GM03348 (cell line): ENCODE measurements at places on chromosomes 2 and 18.
A peak's percentile ranks its signal among the peaks of the same experiment; 100 is the strongest.

DNA sequence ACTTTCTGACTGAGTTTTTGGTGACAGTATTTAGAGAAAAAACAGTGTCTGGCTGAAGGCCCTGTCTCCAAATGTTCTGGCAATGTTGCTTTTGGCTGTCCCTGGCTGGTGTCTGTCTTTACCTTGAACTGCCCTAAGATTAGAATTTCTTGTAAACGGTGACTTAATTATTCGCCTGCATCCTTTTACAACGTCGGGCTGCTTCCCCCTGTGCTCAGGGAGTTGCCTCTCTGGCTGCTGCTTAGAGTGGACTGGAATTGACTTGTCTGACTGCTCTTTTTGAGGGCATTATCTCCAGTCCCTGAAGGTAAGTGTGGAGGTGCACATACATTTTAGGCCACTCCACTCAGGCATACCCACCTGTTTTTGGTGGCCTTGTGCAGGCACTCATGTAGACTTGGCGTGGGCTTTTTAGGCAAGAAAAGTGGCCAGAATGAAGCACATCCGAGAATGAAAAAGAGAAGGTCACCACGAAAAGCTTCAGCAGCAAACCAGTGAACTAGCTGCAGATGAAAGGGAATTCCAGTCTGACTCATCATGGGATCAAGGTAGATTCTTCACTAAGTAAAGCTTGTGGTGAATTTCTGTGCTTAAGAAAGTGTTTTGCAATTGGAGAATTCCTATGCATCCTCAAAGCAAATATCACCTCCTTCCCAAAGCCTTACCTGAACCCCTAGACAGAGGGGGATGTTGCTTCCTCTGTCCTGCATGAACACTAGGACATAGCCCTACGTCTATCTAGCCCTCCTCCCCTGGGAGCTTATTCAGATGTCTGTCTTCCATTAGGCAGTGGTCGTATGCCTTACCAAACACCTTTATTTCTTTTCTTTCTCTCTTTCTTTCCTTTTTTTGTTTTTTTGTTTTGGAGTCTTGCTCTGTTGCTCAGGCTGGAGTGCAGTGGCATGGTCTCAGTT, 230.3 kb upstream of the TRIB2 start:
- DNase-seq, result no peak

- DNase-seq, result peak; percentile 24
These were observed 627 bp downstream of the RNF25 start for GRCh38 chr2:218671097-218671653.

- peak; percentile 33 for DNase-seq
These were observed 407.8 kb upstream of the CDH2 start for GRCh38 chr18:28584731-28585130.

DNA sequence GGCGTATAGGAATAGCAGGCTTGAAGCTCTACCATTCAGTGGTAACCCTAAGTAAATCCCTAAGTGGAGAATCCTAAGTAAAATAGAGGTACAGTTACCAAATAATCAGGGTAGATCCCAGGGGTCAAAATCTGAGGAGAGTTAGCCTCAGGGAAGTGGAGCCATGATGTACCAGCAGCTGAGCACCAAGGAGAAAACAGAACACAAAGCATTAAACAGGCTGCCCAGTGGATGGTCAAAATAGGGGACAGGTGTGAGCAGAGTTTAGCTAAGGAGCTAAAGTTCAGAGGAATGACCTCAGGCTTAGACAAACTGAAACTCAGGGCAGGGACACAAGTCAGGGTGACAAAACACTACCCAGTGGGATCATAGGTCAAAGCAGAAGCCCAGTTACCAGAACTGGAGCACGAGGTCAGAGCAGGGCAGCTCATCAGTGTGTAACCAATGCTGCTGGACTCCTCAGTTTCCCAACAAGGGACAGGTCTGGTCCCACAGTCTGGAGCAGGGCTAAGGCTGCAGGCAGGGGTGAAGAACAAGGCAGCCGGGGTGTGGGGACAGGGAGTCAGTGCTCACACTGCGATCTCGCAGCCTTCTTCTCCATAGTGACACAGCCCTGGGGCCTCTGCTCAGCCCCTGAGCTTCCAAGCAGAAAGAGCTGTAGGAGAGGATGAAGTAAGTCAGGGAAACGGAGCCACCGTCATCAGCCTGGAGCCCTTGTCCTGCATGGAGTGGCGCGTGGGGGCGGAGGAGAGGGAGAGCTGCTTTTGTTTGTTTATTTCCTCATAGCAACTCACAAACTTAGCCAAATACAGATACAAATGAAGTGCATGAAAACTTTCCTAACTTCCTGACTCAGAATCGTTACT, 264.0 kb downstream of the MREG start:
- DNase-seq, result peak; percentile 60

DNA sequence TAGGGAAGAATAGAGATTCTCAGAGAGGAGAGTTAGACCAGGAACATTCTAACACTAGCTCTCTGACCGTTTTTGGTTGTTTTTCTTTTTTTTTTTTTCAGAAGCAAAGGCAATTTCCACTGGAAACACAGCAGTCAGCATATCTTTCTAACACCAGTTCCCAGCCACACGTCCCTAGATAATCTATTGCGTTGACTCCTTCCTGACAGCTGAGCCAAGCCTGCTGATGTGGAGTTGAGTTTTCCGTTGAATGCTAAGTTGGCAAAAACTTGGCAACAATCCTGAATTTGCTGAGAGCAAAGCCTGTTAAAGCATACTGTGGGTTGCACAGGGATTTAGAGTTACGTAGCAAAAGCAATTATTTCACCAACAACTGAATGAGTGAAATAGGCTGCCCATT, 19.3 kb downstream of the GAD1 start:
- no peak for DNase-seq

- DNase-seq, result no peak
These were observed 1269.7 kb upstream of the ZEB2 start for GRCh38 chr2:145789636-145790035.

DNA sequence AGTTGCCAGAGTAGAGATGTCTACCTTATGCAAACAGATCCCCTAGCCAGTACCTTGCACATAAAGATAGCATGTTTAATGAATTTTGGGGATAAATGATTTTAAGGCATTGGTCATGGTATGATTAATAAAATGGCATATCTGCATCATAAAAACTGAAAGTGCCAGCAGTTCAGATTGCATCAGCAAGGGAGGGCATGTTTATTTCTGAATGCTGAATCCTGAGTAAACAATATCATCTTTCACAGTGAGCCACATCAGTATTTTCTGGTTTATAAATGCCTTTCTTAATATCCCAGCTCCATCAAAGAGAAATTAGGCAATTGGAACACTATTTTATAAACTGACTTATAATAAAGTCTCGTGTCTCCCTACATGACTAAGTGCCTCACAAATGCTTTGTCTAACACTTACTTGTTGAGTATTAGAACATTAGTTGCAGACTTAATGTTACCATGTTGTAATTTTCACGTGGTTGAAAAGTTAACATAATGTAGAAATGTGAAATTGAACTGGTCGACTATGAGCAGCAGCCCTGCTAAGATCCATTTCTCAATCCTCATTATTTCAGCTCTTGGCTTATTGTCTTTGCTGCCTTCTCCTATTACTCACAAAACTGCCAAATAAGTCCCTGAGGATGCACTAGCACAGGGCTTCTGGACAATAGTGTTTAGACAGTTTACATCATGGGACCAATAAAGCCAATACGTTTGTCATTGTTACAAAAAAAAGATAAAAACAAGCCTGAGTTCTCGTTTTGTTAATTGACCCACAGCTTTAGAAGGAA, 48.0 kb downstream of the LANCL1 start:
- DNase-seq, result no peak

- DNase-seq, result no peak
These were observed 1.5 kb downstream of the EPB41L5 start for GRCh38 chr2:120014226-120014980.

DNA sequence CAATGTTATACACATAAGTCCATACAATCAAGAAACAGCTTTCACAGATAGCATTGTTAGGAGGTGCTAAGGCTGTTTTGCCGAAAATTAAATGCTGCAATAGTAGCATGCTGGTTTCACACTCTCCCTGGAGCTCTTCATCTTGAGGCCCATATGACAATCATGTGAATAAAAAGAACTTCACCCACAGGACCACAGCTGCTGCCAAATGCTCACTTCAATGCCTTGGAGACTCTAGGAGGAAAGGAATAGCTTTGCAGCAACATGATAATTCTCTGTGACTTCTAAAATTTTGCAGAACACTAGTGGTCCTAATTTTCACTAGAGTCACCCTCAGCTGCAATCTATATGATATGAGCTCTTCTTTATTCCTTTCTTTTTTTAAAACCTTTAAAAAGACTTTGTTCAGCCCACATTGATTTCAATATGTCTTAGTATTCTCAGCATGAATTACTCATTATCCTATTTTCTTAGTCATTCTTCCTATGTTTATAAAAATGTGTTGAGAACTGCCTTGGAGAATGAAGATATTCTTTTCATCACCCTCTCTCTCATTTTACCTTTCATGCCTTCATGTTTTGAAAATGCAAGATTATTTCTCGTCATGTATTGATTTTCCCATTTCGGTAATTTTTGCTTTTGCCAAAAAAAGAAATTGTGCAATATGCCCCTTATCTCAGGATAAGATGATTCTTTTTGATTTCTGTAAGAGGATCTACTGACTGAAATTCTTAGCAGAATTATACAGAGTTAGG, 108.2 kb downstream of the PDE1A start:
- DNase-seq, result peak; percentile 8

DNA sequence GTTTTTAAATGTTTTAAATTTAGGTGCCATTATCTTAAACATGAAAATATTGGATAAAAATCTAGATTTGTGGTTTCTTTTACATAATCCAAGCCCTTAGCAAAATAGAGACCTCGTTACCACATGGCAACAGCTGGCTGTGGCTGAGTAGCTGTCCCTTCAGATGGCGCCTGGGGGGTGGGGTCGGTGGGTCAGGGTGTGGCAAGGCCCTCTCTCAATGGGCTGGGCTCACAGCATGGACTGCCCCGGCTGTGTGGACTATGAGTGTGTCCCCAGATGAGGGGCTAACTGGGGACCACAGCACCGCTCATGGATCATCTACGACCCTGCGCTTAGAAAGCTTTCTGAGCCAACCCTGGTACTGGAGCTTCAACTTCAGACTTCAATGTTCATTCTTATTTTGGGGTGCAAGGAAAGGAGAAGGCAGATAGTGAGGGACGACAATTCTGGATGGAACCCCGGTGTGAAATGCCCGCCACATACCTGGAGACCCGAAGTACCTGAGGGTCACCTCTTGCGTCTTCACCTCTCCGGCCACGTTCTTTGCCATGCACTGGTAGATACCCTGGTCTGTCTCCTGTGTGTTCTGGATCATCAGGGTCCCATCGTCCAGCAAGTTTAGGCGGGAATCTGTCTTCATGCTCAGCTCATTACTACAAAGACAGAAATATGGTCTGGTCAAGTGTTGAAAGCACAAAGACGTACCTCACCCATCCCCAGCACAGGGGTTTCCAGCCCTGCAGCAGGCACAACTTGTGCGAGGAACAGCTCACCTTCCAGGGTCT, 71.0 kb downstream of the PXDN start:
- no peak for DNase-seq

GRCh38 chr2:173204316-173204715, 128.7 kb downstream of the MAP3K20 start:
- no peak for DNase-seq

- peak; percentile 85 for DNase-seq
These were observed 17.4 kb downstream of the AGAP1 start for GRCh38 chr2:235511187-235511661.

DNA sequence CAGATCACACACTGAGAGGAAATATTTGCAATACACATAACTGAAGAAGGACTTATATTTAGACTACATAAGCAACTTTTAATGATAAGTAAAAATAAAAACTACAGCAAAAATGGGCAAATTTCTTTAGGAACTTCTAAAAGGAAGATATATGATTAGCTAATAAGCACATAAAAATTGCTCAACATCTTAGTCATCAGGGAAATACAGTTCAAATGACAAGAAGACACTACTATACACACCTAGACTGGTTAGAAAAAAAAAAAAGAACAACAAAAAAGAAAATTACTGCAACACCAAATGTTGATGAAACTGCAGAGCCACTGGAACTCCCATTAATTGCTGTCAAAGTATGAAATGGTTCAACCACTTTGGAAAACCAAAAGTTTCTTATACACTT, 1247.5 kb upstream of the ACVR2A start:
- no peak for DNase-seq

DNA sequence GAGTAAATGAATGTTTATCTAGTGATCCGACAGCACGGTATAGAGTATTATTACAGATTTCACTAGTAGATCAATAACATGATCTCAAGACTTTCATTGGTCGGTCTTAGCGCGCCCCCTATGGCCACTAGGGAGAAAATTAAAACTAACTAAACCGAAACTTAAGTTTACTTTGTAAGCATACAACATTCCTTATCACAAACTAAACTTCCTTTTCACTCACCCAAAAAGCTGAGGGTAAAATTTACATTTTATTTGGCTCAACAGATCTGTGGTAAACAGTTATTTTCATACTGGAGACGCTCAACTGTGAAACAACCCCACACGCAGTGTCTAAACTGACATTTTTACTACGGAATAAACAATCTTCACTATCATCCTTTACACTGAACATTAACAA, 215.6 kb upstream of the MAP2 start:
- peak; percentile 27 for DNase-seq

DNA sequence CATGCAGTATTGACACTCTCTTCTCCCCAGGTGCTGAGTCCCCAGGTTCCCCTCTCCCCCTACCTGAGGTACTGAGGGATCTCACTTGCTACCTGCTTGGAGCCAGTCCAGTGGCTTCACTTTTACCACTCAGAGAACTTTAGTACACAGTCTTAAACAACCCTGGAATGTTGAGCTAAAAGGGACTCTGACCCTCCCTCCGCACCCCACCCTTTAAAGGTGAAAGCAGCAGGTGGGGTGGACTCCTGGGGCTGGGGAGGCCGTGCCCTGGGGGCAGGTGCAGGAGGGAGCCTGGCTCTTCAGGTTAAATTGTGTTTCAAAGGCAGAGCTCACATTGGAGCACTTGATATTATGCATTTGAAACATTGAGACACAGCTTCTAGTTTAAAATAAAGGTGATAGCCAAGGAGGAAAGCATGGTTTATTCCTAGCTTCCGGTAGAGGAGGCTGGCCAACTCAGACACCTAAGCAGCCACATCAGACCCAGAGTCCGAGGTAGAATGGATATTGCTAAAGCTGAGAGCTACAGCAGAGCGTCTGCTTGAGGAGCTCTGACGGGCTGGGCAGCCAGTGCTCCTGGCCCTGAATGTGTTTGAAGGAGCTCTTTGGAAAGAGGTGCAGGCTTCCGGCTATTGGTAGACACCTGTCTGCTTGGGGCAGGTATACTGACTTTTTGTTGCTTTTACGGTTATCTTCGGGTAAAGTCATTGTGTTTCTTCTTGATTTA, 196.4 kb downstream of the AGAP1 start:
- no peak for DNase-seq

DNA sequence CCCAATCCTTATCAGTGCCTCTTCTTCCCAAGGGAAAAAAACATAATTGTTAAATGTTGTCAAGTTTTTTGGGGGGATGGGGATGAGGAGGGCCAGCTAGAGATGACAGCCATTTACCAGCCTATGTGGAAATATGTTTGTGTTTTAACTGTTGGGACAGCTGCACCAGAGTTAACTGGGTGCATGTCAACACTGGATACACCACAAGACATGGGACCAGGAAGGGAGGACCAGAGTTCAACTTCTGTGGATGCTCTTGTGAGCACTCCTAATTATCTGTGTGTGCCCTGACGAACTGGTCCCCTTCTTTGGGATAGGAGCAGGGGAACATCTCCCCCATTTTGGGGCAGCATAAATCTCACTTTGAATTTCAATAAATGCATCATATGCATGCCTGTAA, 66.1 kb upstream of the FZD5 start:
- no peak for DNase-seq

GRCh38 chr2:174333017-174333371, 1.8 kb upstream of the SP9 start:
- no peak for DNase-seq

GRCh38 chr2:205561441-205561840, 120.9 kb upstream of the NRP2 start:
- no peak for DNase-seq

GRCh38 chr2:75432761-75433361, 127.9 kb downstream of the EVA1A start:
- DNase-seq, result peak; percentile 5
